ENCODE measurements at places on chromosomes 4 and X.

DNA sequence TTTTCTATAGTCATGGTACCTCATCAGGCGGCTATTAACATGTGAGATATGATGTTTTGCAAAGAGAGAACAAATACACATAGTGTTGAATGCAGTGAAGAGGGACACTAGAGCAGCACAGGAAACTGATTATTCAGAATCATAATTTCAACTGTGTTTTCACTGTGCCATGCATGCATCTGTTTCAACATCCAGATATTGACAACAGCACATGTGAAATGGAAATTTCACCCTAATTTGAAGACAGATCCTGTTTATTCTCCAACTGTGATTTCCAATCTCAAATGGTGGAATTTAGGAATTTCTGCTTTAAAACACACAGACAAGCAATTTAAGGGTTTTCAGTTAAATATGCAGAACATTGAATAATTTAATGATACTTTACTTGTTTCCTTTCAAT lies 288.6 kb downstream of the KCTD8 start:
- DNase-seq = no peak

- peak; percentile 6 for DNase-seq
These were observed 126.5 kb downstream of the QDPR start for GRCh38 chr4:17385403-17385802.

GRCh38 chr4:211033-211511 lies 86.8 kb downstream of the ZNF718 start:
- DNase-seq = no peak

DNA sequence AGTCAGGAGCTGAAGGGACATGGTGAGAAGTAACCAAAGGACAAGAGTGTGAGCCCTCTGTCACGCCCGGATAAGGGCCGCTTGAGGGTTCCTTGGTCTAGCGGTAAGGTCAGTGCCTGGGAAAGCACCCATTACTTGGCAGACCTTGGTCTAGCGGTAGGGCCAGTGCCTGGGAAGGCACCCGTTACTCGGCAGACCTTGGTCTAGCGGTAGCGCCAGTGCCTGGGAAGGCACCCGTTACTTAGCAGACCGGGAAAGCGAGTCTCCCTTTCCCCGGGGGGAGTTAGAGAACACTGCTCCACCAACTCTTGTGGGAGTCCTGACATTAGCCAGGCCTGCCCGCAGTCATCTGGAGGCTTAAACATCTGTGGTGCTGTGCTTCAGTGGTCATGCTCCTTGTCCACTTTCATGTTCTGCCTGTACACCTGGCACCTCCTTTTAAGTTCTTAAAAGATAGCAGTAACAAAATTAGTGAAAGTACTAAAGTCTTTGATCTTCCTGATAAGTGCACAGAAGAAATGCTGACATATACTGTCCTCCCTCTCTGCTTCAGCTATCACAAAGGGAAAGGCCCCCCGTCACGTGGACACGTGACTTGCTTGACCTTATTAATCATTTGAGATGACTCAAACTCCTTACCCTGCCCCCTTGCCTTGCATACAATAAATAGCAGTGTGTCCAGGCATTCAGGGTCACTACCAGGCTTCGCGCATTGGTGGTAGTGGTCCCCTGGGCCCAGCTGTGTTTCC lies 9.3 kb upstream of the SEC24B start:
- no peak for DNase-seq

DNA sequence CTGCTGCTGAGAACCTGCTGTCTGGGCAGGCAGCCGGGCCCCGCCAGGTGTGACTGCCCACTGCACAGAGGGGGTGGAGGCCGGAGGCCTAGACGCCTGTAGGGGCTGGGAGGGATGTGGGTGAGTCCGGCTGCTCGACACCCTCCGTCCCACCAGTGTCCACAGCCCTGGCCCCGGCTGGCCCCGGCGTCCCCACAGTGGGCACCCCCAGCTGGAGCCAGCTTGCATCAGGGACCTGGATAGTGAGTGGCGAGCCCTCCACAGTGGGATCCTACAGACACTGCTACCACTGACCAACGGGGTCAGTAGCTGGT lies 34.7 kb upstream of the SPON2 start:
- no peak for DNase-seq

- DNase-seq = no peak
These were observed 255.1 kb upstream of the KCNIP4 start for GRCh38 chr4:22203711-22204011.

- no peak for DNase-seq
These were observed 1.1 kb downstream of the KLHL15 start for GRCh38 chrX:24025741-24026403.

- no peak for DNase-seq
These were observed 58.5 kb upstream of the TTC29 start for GRCh38 chr4:147003956-147004809.

- peak; percentile 85 for DNase-seq
These were observed 35.9 kb downstream of the ANKRD17 start for GRCh38 chr4:73222466-73223257.

- no peak for DNase-seq
These were observed 7.6 kb upstream of the CXCL5 start for GRCh38 chr4:74006009-74006476.

DNA sequence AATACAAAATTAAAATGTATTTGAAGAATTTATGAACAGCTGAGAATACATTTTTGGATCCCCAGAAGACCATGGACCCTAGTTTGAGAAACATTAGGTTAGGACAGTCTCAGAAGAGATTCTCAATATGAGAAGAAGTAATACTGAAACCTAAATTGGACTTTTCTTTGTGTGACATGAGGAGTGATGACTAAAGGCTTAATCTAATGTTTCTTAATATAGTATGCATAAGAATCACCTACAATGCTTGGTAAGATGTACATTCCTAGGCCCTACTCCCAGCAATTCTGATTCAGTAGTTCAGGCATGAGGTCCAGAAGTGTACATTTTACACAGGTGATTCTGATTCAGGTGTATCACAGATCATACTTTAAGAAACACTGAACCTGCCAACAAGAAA lies 31.6 kb upstream of the HUWE1 start:
- no peak for DNase-seq

- DNase-seq = no peak
These were observed 25.8 kb downstream of the NPY2R start for GRCh38 chr4:155234206-155234605.

- DNase-seq = no peak
These were observed 123.5 kb downstream of the GABRB1 start for GRCh38 chr4:47154816-47155370.

DNA sequence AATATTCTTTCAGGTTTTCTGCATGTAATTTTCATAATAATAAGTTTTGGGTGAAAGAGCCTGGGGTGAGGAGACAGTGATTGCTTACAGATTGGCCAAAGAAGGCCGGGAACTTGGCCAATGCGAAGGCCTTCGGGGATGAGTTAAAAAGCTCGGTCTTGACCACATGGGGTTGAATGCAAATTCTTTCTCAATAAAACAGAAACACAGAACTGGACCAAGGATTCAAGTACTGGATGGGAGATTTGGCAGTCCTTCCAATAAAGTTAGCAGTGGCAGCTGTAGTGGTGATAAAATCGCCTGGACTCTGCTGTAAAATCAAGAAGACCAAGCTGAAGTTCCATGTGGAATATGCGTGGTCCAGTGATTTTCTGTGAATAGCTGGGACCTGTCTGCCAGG lies 282.2 kb upstream of the KLF3 start:
- DNase-seq = no peak

DNA sequence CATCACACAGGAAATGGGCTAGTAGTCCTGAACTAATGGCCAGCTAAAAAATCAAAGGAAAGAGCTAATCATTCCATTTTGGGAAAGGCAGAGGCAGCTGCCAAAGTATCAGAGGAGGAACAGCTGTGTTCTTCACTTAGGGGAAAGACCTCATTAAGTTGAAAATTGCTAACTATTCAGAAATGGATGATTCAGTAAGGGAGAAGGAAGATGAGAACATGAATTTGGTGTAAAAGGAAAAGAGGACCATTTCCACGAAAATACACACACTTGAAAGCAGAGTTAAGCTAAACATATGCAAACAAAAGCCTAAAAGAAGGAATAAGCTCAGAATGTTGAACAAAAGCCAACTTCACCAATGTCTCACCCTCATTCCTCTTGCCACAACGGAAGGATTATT lies 90.4 kb downstream of the PCDH19 start:
- DNase-seq = no peak

- no peak for DNase-seq
These were observed 7.2 kb downstream of the SCARB2 start for GRCh38 chr4:76206222-76206942.

DNA sequence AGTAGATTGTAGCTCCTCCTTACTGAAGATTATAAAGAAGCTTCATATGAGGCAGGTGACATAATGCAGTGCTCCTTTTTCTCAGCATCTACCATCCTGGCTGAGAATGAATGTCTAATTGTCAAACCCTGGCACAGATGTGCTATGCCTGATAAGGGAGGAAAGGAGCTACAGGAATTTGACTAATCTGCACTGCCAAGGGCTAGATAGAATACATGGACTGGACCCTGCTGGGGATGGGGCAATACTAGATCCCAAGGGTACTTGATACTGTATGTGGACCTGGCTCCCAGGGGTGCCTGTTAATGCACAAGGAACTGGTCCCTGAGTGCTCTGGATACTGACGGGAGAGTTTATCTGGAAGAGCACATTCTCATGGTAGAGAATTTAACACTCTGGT lies 362.2 kb upstream of the EMCN start:
- no peak for DNase-seq

- DNase-seq = no peak
These were observed 38.8 kb upstream of the TADA2B start for GRCh38 chr4:7004331-7004730.

- no peak for DNase-seq
These were observed 152.6 kb downstream of the ARHGAP10 start for GRCh38 chr4:147884536-147884935.

DNA sequence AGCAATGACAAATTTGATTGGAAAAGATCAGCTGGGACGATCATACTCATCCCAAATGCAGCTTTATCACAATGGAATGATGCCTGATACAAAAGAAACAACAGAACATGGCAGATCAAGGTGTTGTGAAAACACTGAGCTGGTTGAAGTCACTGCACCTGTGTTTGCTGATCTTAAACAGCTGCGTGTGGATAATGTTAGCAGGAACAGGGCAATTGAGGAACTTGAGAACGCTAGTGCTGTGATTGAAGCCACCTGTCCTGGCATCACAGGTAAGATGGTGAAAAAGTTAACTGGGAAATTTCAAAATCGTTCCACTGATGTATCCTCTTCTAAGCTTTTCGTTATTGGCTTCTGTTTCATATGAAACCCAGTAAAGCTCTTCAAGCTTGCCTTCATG lies 27.4 kb upstream of the SOD3 start:
- no peak for DNase-seq

GRCh38 chr4:46900082-46900481 lies 9.0 kb downstream of the COX7B2 start:
- no peak for DNase-seq

- DNase-seq = no peak
These were observed 655.1 kb upstream of the ADGRL3 start for GRCh38 chr4:60544981-60545380.

DNA sequence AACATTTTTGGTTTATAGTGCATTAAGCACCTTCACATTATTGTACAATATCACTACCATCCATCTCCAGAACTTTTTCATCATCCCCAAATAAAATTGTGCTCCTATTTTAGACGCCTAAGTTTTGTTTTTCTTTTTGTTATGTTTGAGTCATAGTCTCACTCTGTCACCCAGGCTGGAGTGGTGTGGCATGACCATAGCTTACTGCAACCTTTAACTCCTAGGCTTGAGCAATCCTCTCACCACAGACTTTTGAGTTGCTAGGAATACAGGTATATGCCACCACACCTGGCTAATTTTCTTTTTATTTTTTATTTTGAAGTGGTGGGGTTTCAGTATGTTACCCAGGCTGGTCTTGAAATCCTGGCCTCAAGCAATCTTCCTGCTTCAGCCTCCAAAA lies 33.9 kb downstream of the PRSS12 start:
- no peak for DNase-seq

DNA sequence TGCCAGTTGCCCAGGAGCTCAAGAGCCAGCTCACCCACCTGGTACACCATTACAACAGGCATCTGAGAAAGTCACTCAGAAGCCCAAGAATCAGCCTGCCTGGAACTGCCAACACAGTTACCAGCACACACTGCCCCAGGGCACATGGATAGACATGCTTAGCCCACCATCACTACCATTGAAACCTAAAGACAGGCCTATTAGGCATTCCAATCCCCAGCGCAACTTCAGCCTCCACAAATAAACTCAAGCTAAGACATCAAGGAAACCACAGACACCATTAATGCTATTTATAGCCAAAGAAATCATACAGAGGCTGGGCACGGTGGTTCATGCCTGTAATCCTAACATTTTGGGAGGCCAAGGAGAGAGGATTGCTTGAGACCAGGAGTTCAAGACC lies 42.3 kb downstream of the ATRX start:
- no peak for DNase-seq

GRCh38 chr4:17238633-17239032 lies 273.3 kb downstream of the QDPR start:
- no peak for DNase-seq

DNA sequence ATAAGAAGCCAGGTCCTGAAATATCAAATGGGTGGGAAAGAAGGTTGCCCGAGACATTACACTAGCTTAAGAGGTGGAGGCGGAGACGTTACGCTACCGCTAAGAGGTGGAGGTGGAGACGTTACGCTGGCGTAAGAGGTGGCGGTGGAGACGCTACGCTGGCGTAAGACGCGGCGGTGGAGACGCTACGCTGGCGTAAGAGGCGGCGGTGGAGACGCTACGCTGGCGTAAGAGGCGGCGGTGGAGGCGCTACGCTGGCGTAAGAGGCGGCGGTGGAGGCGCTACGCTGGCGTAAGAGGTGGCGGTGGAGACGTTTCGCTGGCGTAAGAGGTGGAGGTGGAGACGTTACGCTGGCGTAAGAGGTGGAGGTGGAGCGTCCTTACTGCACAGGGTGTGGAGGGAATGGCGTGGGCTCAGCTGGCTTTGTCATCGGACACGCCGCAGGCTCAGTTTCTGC lies 12.8 kb downstream of the CYP4V2 start:
- DNase-seq = peak; percentile 76

GRCh38 chr4:169485086-169485485 lies 127.3 kb downstream of the NEK1 start:
- DNase-seq = no peak

DNA sequence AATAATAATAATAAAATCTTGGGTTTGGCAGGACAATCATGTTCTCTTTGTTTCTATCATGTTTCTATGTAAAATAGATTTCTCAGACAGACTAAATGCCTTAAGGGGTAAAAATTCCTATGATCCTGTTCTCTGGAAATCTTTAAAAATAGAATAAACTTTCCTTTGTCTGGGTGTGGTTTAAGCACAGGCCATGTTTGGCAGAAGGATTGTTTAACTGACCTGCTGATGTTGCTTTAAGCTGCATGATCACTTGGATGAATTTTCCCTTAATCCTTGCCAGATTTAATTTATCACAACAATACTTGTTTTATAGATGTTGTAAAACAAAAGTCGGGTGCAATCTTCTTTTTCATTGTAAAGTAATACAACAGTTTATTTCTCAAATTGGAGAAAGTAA lies 341.7 kb upstream of the FAT1 start:
- no peak for DNase-seq

- no peak for DNase-seq
These were observed 1012.1 kb upstream of the SLIT2 start for GRCh38 chr4:19239565-19239964.

DNA sequence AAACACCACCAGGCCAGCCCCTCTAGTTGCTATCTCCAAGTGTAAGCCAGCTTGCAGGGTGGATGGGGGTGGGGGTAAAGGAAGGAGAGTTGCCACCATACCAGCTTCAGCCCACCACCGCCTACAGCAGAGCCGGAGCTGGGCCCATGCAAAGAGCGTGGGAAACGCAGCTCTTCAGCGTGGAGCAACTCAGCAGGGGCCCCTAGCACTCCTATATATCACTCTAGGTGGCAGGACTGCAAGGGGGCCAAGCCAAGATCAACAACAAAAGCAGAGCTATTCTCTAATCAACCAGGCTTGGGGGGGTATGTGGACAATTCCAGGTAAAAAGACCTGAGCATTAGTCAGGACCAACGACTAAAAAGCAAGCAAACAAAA lies 35.5 kb upstream of the IQSEC2 start:
- DNase-seq = no peak

Data from central memory CD4-positive, alpha-beta T cell (primary cell).